ENCODE measurements at places on chromosomes 4 and X.

GRCh38 chr4:186958726-186959350, 235.2 kb upstream of the FAT1 start:
- DNase-seq = no peak

DNA sequence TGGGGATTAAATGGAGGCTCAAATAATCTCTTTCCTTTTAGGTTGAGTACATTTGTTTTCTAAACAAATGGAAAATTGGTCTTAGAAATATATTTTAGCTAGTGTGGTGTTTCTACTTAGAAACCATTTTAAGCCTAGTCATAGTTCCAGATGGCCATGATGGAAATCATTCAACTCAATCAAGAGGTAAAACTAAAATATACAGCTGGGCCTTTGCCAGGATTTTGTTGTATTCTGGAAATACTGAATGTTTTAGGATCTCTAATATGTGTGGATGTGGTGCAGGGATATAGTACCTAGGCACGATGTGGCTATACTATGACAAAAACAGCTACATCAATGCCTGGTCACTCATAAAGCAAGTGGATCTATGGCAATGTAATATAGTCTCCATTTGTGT, 146.0 kb upstream of the BANK1 start:
- DNase-seq = no peak

GRCh38 chr4:7244331-7244665, 52.0 kb downstream of the SORCS2 start:
- no peak for DNase-seq

GRCh38 chr4:6121941-6122340, 78.4 kb downstream of the JAKMIP1 start:
- no peak for DNase-seq

GRCh38 chr4:6396696-6397236, 75.6 kb downstream of the PPP2R2C start:
- DNase-seq = no peak

- DNase-seq = no peak
Measured at GRCh38 chr4:118281611-118282442, 71.0 kb downstream of the PRSS12 start.

- DNase-seq = no peak
Measured at GRCh38 chr4:85932500-85933290, 427.2 kb downstream of the MAPK10 start.

GRCh38 chr4:151238477-151238876, 38.5 kb upstream of the PRSS48 start:
- DNase-seq = no peak

GRCh38 chr4:152459326-152459725, 76.6 kb downstream of the FBXW7 start:
- no peak for DNase-seq

- DNase-seq = no peak
Measured at GRCh38 chr4:83704786-83705185, 168.9 kb downstream of the GPAT3 start.

- no peak for DNase-seq
Measured at GRCh38 chrX:48533165-48533564, 6.3 kb upstream of the TBC1D25 start.

- DNase-seq = no peak
Measured at GRCh38 chrX:135112096-135112729, 8.1 kb downstream of the ETDB start.

DNA sequence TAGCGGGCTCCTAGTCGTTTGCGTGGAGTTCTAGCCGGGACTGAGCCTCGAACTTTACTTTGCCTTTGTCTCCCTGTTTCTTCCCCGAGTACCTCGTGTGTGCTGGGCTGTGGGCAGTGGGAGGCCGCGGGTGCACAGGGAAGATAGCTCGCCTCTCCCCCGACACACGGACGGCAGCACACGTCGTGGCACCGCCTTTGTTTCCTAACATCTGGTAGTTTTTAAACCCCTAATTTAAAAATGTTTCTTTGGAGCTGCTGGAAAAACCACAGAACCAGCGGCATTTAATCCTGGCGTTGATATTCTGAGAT, 866 bp downstream of the RBM46 start:
- DNase-seq = no peak

GRCh38 chr4:82640540-82640939, 78.8 kb upstream of the TMEM150C start:
- no peak for DNase-seq

GRCh38 chr4:183182873-183183725, 84.0 kb downstream of the WWC2 start:
- no peak for DNase-seq

DNA sequence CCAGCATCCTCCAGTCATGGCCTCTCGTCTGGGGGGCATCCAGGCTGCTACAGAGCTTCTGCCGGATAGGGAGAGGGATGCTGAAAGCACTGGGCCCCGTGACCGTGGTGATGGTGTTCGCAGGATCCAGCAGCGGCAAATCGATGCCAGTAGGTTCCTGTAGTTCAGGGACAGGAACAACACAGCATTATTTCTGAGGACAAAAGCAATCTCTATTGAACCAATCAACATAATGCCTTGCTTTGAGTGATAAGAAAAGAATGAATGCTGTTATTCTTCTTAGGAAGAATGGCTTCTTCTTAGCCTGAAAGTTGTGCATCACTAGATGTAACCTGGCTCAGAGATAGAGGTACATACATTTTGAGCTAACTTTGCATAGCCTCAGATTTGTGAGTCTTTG, 378.6 kb downstream of the UNC5C start:
- DNase-seq = no peak

DNA sequence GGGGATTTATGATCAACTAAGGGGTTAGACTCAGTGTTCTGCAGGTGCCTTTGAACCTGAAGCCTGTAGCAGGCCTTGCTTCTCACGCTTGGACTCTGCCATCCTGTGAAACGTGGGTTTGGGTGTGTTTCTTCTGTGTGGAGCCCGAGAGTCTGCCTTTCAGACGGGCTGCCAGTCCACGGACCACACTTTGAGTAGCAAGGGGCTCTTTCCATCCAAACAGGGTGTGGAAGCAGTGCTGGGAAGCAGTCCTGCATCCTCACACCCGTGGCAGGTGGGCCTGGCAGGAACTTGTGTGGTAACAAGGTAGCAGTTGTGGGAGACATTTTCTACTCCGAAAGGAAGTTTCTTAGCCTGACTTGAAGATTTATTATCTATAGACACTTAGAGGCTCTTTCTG, 22.7 kb downstream of the RGS12 start:
- DNase-seq = no peak

DNA sequence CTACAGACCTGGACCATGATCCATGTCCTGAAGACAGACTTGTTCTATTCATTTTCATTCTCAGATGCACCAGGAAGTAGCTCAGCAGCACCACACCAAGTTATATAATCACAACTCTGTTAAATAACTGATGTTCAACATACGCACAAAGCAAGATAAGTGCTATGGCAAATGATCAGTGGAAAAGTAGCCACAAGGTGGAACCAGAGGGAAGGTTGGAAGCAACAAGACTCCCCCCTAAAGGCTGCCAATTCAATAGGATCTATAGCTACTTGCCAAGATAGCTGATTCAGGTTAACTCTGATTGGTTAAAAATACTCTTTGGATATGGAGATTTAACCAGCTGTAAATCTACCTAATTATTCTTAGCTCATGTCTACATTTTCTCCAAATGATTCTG, 23.7 kb upstream of the FAM47B start:
- no peak for DNase-seq

- no peak for DNase-seq
Measured at GRCh38 chrX:23509256-23509655, 158.0 kb upstream of the PRDX4 start.

DNA sequence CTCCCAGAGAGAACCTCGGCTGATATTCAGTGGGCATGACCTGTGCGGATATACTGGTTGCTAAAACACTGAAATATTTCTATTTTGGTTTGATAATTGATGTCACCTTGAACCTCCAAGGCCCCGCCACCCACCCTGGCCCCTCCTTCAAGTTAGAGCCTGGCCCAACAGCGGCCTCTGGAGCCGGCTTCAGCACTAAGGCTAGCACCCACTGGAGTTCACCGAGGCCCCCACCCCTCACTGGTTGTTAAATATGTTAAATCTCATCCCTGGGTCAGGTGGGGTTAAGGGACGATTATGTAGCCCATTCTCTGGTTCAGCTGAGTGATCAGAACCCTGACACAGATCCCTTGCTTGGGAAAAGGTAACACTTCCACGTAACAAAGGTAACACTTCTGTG, 24.3 kb downstream of the SEL1L3 start:
- DNase-seq = no peak

DNA sequence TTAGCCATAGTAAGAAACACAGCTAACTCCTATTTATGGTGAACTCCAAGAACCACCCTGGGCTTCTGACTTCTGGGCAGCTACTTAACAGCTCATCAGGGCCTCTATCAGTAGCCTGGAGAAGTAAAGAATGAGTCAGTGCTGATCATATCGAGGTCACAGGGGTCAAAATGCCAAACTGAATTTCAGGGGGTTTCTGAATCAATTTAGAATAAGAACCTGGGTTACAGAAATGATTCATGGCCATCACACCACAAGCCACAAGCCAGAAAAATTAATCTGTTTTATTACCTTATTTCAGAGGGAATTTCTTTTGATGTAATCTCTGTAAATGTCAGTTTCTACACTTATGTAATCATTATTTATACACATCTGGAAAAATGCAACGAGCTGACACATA, 64.4 kb downstream of the CHST7 start:
- DNase-seq = no peak

GRCh38 chr4:25865586-25865985, 2.8 kb upstream of the SEL1L3 start:
- no peak for DNase-seq

- no peak for DNase-seq
Measured at GRCh38 chr4:76485450-76485849, 50.4 kb downstream of the SHROOM3 start.

GRCh38 chr4:145446184-145446583, 35.5 kb upstream of the SMAD1 start:
- no peak for DNase-seq

- DNase-seq = no peak
Measured at GRCh38 chr4:4585012-4585670, 43.3 kb upstream of the STX18 start.

DNA sequence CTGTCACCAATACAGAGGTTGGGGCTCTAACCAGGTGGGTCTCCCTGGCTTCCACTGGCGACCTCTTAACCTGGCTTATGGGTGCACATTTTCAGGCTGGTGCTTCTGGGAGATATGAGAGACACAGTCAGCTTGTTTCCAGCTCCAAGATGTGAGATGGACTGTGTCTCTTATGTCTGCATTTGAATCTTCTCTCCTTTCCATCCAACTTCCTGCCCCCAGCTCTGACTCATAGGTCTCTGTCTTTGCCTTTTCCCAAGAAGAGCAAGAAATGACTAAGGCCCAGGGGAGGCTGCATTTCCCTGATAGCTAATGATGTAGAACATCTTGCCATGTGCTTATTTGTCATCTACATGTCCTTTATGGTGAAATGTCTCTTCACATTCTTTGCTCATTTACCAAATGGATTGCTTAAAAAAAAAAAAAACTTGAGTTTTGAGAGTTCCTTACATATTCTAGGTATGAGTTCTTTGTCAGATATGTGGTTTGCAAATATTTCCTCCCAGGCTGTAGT, 3.2 kb upstream of the UXT start:
- DNase-seq = no peak

DNA sequence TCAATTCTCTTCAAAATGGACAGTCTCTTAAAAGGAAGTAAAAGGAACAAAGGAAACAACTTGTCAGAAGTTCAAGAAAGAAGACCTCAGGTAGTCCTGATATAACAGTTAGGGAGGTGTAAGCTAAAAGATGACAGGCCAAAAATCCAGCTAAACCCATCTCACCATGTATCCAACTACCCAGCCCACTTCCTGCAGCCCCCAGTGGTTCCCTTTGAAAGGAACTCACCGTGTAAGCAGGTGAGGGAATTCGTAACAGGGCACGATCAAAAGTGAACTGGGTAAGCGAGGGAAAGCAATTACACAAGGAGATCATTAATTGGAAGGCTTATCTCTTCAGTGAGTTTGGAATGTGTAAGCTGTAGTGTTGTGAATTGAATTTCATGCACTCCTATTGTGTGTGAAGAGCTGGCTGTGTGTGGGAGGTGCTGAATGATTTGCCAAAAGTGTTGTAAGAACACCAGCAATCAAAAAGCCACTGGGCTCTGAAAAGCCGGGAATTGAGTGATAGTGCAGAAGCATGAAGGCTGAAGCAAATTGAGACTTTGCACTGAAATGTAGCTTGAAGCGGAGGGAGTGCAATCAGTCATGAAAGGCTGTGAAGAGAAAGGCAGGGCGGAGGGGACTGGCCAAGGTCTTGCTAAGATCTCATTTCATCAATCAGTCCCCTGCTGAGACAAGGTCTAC, 914.2 kb upstream of the LCORL start:
- DNase-seq = no peak

DNA sequence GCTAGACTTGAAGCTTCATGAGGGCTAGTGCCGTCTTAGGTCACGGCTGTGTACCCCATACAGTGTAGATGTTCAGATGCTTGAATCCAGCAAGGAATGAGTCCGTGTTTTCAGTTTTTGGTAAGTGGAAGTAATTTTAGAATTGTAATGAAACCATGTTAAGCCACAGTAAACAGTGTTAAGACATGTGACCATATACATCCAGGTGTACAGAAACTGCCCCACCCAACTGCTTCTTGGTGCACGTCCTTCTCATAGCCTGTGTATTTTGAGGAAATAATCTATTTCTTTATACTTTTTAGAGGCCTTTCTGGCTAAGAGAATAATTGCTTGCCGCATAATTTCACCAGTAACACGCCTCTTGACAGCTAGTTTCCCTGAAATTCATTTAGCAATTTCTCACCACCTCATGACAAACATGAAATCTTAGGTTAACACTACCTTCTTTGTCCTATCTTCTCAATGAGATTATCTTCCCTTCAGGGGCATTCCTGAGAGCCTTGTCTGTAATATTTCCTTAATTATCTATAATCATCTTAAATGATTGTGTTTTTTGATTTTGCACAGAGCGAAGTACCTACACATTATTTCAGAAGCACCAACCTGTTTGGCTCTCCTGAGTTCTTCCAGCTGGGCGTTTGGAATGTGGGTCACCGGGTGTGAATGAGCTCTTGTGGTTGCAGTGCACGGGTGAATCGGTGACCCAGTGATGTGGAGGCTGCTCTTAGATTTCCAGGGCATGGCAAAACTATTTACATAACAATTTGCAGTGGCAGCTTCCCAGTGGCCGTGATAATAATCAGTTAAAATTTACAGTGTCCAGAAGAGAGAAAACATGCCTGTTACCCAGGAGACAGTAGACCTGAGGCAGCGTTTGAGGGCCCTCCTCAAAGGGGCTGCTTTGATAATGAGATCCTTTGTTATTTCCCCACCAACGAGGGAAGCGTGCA, 50.2 kb upstream of the TADA2B start:
- DNase-seq = no peak

DNA sequence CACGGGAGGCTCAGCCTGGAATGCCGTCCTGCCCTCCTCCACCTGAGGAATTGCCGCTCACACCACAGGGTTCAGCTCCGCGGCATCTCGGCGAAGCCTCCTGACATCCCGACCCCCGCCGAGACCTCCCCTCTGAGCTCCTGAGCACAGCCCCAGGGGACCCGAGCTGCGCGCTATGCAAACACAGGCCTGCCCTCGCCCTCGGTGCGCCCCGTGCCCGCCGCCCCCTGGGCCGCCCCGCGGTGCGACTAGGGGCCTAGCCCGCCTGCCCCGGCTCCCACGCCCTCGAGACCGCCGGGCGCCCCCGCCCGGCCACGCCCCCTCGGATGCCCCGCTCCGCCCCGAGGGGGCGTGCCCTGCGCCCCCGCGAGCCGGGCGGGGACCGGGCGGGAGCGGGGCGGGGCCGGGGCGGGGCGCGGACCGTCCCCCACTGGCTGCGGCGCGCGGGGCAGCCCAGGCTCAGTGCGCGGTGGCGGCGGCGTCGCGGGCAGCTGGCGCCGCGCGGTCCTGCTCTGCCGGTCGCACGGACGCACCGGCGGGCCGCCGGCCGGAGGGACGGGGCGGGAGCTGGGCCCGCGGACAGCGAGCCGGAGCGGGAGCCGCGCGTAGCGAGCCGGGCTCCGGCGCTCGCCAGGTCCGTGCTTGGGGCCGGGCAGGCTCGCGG, at the start of gene FGFR3:
TSS of gene FGFR3 (plus strand) at position 462 of the 664 bp plus-strand sequence. CDS start 642 bp downstream, outside the sequence.
- DNase-seq = no peak

All from CD8-positive, alpha-beta T cell (primary cell).